ENCODE measurements at places on chromosomes 6 and 20.

DNA sequence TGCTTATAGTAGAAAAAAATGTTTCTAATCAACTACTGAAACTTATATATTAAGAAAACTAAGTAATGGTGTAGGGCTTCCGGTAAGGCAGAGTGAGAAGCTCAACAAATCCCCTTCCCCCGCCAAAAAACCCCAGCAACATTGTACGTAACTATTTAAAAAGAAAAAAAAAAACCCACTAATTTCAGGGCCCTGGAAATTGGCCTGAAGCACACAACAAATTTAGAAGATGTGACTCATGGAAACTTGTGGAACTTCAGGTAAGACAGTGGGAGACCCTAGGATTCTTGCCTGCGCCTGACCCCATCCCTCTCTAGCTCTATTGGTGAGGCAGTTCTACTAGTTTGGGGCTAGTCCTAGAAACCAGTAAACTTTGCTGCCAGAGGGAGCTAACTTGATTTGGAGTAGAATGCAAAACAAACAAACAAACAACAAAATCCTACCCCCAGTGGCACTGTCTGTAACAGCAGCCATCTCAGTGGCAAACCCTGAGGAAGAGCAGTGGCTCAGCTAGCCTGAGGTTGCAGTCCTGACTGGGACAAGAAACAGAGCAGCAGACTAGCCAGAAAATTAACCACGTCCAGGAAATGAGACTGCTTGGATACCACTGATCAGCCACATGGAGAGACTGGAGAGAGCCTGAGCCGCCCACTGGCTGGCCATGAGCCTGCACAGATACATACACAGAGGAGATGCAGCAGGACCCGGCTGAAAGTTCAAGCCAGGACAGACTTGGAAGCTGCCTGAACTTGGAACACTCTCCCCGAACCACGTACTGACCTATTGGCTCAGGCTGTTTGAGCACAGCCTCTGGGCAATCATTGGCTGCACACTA lies 135.1 kb downstream of the TBXT start:
- DNase-seq = no peak

- DNase-seq = no peak
Measured at GRCh38 chr6:13814938-13815575, 700 bp upstream of the MCUR1 start.

- DNase-seq = no peak
Measured at GRCh38 chr20:35326021-35326739, 34.0 kb upstream of the FAM83C start.

GRCh38 chr20:41293269-41294037 lies 24.1 kb downstream of the ZHX3 start:
- DNase-seq = no peak

GRCh38 chr6:83365931-83366330 lies 64.9 kb downstream of the ME1 start:
- DNase-seq = no peak

GRCh38 chr6:34986845-34987246 lies 97.8 kb downstream of the ANKS1A start:
- peak; percentile 80 for DNase-seq

GRCh38 chr20:59743767-59744485 lies 139.6 kb downstream of the PHACTR3 start:
- no peak for DNase-seq

GRCh38 chr6:46565531-46565930 lies 74.3 kb upstream of the RCAN2 start:
- DNase-seq = no peak

DNA sequence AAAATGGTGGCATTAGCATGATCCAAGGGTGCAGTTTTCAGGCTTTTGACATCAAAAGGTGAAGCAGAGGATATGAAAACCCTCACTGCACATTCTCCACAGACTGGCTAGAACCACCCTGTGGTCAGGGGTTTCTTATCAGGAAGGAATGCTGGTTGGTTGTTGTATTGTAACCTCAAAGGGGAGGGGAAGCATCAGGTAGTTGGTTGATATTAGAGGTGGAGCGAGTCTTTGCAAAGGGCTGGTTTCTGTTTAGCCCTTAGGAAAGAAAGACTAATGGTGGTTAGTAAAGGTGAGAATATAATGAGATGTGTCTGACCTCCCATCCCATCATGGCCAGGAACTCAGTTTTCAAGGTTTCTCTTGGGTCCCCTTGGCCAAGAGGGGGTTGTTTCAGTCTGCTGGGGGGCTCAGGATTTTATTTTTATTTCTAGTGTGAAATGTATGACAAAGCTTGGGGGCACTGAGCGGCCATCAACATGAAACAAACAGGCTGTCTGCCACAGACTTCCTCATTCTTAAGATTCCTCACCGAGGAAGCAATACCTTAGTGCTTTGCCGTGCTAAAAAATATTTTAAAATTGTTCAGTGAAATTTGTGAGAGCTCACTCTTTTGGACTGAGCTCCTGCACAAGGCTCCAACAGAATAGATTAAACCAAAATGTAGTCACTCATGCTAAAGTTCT lies 47.5 kb upstream of the PROKR2 start:
- no peak for DNase-seq

- no peak for DNase-seq
Measured at GRCh38 chr6:90716376-90716775, 129.5 kb upstream of the MAP3K7 start.

DNA sequence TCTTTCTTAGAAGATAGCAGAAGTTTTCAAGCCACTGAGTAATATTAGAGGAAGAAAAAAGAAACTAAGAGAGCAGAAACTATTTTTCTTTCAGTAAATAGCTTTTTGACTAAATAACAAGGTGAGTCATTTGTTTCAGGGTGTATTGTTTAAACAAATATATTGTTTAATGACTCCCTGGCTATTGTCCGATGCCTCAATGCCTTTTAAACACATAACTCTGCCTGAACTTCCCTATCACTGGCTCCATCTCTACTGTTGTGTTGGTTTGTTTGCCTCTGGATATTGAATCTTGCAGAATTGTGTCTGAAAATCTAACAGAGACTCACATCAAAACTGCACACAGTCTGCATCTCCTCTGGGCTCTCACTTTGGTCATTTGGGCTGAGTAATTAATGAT lies 19.6 kb upstream of the CLIC5 start:
- DNase-seq = no peak

GRCh38 chr20:46367967-46368901 lies 38.2 kb downstream of the ELMO2 start:
- no peak for DNase-seq

DNA sequence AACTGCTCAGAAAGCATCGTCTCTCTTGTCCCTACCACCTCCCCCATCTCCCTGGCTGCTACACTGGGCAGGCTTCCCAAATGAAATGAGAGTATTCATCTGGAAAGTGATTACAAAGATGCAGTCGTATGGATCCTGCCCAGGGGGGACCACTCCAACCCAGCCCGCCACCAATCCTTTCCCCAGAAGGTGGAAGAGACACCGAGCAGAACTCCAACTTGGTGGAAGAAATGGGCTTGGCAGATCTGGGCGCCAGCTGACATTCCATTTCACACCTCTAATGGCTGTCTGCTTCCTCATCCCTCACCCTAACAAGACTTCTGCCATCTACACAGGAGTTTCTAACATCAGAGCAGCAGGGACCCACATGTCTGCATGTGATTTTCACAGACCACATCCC lies 12.7 kb downstream of the PKHD1 start:
- DNase-seq = no peak

DNA sequence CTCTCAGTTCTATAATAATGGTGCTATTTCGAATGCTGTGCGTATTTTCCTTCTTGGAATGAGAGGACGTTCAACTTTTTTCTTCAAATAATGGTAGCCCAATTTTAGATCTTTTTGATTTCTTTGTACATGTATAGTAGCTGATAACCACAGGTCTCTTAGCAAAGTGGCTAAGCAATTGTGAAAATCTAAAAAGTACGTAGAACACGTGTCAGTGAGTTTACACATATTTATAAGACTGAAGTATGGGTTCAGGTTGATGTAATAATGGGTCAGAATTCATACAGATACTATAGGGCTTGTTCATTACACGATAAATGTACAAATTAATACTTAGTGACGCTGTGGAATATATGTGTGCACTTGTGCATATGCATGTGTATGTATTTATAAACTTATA lies 1.3 kb downstream of the SMIM13 start:
- DNase-seq = no peak

GRCh38 chr6:150410906-150411305 lies 42.1 kb downstream of the IYD start:
- DNase-seq = no peak

DNA sequence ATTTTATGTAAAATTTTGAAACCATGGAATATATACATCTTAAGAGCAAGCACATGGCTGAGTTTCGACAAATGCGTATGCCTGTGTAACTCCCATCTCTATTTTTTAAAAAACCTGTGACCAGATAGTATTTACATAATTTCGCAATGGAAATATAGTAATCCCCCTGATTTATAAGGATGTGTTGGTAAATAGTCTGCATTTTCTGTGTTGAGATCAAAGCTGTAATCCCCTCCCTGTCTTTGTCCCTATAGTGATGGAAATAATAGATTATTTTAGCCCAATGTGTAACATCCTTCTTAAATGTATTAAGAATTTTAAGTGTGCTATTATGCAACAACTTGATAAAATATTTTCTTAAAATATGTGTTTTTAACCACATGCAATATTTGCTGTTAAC lies 267.3 kb downstream of the CDKAL1 start:
- no peak for DNase-seq

DNA sequence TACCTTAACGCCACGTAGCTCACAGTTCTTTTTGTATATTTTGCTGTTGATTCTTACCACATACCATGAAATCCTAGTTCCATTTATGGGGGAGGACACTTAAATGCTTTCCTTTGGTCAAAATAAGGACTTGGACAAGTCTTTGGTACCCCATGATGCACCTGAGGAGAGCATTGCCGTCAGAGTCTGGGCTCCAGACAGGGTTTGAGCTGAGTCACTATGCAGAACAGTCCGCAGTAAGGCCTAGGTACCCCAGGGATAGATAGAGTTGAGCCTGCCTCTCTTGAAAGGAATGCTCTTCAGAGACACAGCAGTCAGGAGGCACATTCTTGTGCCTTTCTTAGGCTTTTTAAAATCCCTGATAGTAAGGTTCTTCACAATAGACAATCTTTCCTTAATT lies 6.0 kb downstream of the PARD6B start:
- no peak for DNase-seq

GRCh38 chr6:148213366-148213765 lies 129.3 kb upstream of the SASH1 start:
- DNase-seq = no peak

- no peak for DNase-seq
Measured at GRCh38 chr20:35767683-35768481, 3.9 kb upstream of the PHF20 start.

GRCh38 chr6:84258268-84258667 lies 30.8 kb upstream of the CEP162 start:
- no peak for DNase-seq

DNA sequence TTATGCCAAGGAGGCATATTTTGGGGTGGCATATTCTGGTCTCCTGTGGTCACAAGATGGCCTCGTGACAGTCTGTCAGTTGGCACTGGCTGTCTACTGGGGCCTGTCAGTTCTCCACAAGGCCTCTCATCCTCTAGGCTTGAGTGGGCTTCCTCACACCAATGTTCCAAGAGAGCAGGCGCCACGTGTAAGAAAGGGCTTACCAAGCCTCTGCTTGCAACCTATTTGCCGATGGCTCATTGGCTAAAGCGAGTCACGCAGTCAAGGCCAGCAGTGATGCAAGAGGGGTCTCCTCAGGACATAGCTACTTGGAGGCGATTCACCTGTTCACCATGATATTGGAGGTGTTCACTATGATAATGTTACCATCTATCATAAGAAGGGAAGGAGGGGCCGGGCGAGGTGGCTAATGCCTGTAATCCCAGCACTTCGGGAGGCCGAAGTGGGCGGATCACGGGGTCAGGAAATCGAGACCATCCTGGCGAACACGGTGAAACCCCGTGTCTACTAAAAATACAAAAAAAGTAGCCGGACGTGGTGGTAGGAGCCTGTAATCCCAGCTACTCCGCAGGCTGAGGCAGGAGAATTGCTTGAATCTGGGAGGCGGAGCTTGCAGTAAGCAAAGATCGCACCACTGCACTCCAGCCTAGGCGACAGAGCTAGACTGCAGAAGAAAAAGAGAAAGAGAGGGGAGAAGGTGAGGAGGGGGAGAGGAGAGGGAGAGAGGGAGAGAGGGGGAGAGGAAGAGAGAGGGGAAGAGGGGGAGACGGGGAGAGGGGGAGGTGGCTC lies 35.3 kb downstream of the C6orf52 start:
- peak; percentile 4 for DNase-seq

DNA sequence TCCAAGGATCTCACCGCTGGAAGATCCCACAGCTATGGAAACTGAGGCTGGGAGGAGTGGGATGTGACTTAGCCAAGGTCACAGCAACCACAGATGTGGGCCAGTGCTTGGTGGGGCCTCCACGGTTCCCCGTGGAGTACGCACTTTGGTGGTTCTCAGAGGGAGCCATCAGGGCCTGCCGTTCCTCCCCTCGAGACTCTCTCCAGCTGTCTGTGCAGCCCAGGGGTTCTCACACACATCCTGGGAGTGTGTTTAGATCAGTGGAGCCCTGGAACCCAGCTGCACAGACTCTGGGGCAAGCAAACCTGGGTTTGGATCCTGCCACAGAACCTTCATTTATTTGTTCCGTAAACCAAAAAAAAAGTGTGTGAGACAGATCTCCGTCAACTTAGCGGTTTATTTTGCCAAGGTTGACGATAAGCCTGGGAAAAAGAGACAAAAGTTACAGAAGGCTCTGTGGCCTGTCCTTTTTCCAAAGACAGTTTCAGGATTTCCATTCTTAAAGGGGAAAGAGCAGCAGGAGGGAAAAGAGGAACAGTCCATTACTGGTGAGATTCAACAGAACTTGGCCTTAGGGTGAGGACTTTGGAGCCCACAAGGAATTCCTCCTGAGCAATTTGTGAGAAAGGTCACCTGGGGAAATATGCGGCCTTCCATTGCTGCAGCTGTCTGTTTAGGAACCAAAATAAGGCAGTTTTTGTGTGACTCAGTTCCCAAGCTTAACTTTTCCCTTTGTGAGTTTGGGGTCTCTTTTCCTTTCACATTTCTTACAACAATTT lies 13.6 kb upstream of the MYMX start:
- no peak for DNase-seq

GRCh38 chr6:22943327-22943726 lies 374.0 kb downstream of the HDGFL1 start:
- no peak for DNase-seq

DNA sequence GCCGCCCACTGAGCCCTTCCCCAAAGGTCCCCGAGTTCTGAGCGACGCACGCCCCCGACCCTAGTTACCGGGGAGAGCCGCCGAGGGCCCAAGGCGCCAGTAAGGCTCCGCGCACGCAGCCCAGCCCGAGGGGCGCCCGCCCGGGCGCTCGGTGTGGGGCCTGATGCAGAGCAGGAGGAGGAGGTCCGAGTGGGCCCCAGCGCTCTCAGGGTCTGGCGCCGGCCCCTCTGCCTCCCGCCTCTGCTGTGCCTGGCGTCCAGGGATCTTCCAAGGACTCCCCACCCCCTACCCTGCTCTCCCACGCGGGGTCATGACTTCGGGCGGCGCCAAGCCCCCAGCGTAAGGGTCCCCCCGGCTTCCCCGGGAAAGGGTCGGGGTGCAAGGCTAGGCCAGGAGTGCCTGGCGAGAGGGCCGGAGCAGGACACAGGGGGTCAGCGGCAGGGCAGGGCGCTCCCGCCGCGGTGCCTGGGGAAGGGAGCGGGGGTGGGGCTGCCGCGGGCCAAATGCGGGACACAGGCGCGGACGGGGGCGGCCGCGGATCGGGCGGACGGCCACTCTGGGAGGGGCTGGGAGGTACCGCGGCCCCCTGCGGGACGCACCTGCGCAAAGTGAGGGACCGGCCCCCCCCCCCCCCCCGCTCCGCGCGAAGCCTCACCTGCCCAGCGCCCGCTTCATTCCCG lies 637 bp downstream of the ABHD12 start:
- peak; percentile 72 for DNase-seq

GRCh38 chr20:61513124-61514017 lies 261.3 kb downstream of the CDH4 start:
- DNase-seq = no peak

All from nephron progenitor cell (in vitro differentiated cells).